ENCODE measurements at places on chromosomes 5 and 9. TPM values are rescaled to one million over a fixed set of nuclear protein-coding genes. Genes with fewer than 3 reads are reported as not detected.

GRCh38 chr5:102975457-102976182 lies 144.3 kb downstream of the GIN1 start:
- peak; percentile 27 for DNase-seq

- DNase-seq = no peak
Measured at GRCh38 chr9:38380872-38381534, 11.5 kb upstream of the ALDH1B1 start.

GRCh38 chr5:169424670-169425378 lies 123.9 kb upstream of the SLIT3 start:
- no peak for DNase-seq

GRCh38 chr9:134365791-134366222 lies 39.6 kb downstream of the RXRA start:
- no peak for DNase-seq

DNA sequence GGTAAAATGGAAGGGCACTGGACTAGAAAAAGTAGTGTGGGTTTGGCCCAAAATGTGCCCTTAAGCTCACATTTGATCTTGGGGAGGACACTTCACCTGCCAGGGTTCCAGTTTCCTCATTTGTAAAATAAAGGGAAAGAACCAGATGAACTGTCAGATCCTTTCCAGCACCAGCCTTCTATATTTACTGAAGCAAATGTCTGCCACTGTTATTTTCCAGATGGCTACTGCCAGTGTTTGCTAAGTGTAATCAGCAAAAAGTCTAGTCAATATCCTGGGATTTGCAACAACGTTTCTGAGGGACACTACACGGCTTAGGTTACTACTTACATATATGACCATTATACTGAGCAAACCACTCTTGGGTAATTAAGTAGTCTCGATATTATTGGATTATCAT lies 340.3 kb downstream of the KCNN2 start:
- DNase-seq = no peak

- DNase-seq = peak; percentile 6
Measured at GRCh38 chr5:157820593-157821252, 38.2 kb downstream of the CLINT1 start.

DNA sequence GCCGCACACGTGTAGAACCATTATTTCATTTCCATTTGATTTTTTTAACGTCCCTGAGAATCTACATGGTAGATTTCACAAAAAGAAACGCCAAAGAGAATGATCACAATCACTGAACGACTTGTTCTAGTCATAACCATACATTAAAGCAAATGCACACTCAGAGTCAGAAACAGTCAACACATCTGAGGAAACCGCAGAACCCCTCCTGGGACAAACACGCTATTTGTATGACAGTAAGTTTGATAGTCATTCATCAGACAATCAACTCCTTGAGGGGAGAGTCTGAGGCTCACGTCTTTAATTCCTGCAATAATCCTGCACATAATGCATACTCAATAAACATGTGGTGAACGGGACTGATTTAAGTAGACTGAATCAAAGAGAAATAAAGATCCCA lies 129.2 kb downstream of the MED27 start:
- DNase-seq = no peak

- DNase-seq = no peak
Measured at GRCh38 chr9:78938821-78939220, 632.9 kb upstream of the TLE4 start.

GRCh38 chr5:36590513-36591286 lies 15.7 kb upstream of the SLC1A3 start:
- no peak for DNase-seq

- DNase-seq = no peak
Measured at GRCh38 chr5:112125903-112126302, 293.2 kb downstream of the EPB41L4A start.

- no peak for DNase-seq
Measured at GRCh38 chr5:82470185-82470994, 192.2 kb upstream of the RPS23 start.

GRCh38 chr5:30042677-30043076 lies 1150.8 kb upstream of the CDH6 start:
- DNase-seq = no peak

GRCh38 chr9:80720579-80720978 lies 968.8 kb downstream of the TLE1 start:
- DNase-seq = no peak

GRCh38 chr5:110738503-110738811 lies 350 bp upstream of the SLC25A46 start:
- no peak for DNase-seq

DNA sequence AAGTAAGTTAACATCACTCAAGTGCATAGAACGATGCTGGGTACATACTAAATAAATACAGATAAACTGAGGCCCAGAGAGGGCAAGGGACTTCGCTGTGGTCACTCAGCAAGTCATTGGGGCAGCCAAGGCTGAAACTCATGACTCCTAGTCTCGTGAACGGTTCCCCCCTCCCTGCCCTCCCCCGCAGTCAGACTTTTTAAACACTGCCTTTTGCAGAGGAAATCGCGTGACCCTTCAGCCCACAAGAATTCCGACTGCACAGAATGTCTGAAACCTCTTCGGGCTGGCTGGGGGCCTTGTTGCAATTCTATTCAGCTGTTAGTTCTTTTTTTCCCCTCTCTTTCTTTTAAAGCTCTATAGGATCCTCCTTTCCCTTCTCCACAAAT lies 28.1 kb downstream of the NEK6 start:
- peak; percentile 97 for DNase-seq

GRCh38 chr5:56861893-56862485 lies 46.6 kb downstream of the MAP3K1 start:
- DNase-seq = no peak

DNA sequence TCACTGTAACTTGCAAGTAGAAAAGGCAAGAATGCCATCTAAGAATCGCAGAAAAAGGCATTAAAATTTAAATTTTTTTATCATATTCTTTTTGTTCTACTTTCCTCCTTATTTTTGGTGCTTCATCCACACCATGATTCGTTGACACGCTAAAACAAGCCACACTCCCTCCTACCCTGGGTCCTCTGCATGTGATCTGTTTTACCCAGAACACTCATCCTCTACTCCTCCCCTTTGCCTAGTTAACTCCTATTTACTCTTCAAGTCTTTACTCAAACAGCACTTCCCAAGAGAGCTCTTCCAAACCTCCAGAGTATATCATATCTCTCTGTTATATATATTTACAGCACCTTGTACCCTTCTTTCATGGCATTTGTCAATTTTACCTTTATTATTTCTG lies 61.4 kb upstream of the SRP19 start:
- DNase-seq = no peak

DNA sequence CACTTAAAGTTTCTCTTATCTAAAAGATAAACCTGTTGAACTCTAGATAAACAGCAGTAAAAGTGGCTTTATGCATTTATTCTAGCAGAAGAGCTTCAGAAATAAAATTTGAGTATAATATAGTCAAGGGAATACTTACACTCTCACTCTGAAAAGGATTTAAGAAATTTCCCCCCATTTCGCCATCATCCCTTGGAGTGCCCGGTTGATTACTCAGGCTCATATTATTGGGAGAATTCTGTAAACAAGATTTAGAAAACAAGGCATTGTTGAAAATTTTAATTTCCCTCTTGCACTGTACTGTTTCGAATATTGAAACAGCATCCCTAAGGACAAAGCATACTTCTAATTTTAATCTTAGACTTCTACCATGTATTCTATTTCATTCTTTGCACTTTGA lies 34.5 kb upstream of the ACOT12 start:
- no peak for DNase-seq

- no peak for DNase-seq
Measured at GRCh38 chr9:113648048-113648447, 184.5 kb downstream of the RGS3 start.

DNA sequence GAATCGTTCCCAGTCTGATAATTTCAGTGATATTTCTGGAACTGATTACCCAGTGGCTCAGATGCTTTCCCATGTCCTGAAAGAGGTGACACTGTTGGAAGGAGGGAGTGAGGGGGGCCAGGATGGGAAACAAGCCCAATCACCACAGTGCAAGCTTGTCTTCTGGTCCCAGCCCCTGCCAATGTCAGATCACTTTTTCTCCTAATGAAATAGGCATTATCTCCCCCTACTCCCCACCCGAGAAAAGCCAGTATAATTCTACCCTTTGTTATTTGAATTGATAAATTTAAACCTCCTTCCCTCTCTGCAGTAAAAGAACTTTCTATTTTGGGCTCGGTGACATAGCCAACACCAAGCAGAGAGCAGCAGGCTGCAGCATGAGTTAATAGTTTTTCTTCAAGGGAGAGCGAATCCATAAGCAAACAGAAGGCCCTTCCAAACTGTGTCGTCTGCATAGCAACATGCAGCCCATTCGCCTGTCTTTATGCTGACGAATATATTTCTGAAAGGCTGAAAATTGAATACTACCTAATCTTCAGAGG lies 14.6 kb upstream of the PPP2CA start:
- peak; percentile 61 for DNase-seq

DNA sequence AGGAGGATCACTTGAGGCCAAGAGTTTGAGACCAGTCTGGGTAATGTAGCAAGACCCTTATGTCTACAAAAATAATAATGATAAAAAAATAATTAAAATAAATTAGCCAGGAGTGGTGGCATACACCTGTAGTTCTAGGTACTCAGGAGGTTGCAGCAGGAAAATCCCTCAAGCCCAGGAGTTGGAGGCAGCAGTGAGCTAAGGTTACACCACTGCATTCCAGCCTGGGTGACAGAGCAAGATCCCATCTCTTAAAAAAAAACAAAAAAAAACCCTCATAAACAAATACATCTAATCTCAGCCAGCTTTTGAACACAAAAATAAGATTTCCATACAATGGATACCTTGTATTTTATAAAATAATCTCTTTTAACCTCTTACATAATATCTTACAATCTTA lies 363.3 kb upstream of the KLF4 start:
- DNase-seq = no peak

GRCh38 chr5:172420235-172420939 lies 33.9 kb downstream of the SH3PXD2B start:
- DNase-seq = peak; percentile 61

- DNase-seq = no peak
Measured at GRCh38 chr5:27240791-27241190, 202.4 kb upstream of the CDH9 start.

- DNase-seq = peak; percentile 51
Measured at GRCh38 chr5:169970911-169971765, 9.2 kb downstream of the INSYN2B start.

DNA sequence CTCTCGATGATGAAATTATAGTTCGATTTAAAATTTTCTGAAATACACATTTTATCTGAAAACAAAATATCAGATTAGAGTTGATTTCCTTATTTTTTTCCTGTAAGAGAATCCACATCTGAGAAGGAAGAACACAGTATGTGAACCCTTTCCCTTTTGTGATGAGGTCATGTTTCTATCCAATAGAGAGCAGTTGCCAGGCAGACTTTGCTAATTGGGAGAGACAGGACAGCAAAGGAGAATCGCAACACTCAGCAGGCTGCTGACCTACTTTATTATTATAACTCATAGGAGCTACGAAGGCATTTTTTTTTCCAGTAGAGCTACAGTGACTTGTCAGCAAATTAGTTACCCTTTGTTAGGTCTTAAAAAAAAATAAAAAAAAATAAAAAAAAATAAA lies 242.1 kb downstream of the HCN1 start:
- no peak for DNase-seq

GRCh38 chr5:79301046-79301712 lies 65.2 kb downstream of the JMY start:
- DNase-seq = peak; percentile 49

GRCh38 chr9:68961587-68961986 lies 52.3 kb downstream of the PRKACG start:
- no peak for DNase-seq

DNA sequence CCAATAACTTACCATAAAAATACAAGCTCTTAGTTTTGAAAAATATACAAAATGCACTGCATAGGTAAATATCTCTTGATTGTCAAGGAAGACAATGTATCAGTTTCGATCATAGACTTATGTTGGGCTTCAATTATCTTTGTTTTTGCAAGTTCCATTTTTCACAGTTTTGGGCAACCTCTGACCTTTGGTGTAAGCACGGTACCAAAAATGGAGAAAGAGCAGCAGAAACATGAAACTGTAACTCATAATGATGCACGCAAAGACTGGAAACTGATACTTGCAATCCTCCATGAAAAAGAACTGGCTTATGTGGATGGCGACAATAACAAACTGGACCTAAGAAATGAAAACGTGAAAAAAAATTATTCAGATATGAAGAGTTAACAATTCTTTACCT lies 54.5 kb upstream of the DEPDC1B start:
- DNase-seq = no peak

DNA sequence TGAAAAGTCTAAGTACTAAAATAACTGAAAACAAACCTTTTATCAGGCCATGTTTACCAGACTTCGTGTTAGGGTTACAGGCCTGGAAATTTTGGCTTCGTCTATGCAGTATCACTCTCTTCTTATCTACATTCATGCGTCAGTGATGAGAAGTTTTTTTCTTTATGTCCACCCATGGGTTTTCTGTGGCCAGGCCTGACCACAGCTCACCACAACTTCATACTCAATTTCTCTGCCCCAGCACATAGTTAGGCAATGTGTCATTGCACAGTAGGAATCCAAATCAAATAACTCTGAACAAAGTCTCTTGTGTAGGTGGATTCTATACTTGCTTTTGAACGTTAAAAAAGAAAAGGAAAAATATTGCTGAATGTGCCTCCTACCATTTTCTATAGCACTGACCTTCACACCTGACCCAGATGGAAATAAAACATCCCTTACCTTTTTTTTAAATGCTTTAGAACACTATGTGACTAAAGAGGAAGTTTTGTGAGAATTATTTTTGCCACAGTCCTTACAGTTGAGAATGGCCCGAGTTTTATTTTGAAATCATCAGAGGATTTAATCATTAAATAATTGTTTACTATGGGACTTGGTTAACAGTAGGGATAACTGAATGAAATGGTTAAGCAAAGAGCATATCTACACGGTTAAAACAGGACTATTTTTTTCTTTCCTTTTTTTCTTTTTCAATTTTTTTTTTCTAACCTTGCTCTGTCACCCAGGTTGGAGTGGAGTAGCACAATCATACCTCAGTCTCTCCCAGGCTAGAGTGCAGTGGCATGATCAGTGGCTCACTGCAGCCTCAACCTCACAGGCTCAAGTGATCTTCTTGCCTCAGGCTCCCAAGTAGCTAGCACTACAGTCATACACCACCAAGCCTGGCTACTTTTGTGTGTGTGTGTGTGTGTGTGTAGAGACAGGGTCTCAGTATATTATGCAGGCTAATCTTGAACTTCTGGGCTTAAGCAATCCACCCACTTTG lies 1247.0 kb upstream of the ACO1 start:
- DNase-seq = peak; percentile 55

The CAMK2A gene
- 0.46 TPM for polyA plus RNA-seq

The PCDHA9 gene
- polyA plus RNA-seq = 0.02 TPM

The FOXD4L3 gene
- polyA plus RNA-seq = not detected

The CDHR2 gene
- not detected for polyA plus RNA-seq

The CSF2 gene
- not detected for polyA plus RNA-seq

The SPINK7 gene
- not detected for polyA plus RNA-seq

The TAF11L10 gene
- not detected for polyA plus RNA-seq

The KLHL9 gene
- 42.2 TPM for polyA plus RNA-seq

The RNF183 gene
- polyA plus RNA-seq = not detected

The STOM gene
- 405 TPM for polyA plus RNA-seq

The PCDHGA4 gene
- 6.3 TPM for polyA plus RNA-seq

The FAM153A gene
- not detected for polyA plus RNA-seq

The GCNT4 gene
- 0.69 TPM for polyA plus RNA-seq

The HRCT1 gene
- 3.0 TPM for polyA plus RNA-seq
